ENCODE measurements at places on chromosomes 6 and 20.

DNA sequence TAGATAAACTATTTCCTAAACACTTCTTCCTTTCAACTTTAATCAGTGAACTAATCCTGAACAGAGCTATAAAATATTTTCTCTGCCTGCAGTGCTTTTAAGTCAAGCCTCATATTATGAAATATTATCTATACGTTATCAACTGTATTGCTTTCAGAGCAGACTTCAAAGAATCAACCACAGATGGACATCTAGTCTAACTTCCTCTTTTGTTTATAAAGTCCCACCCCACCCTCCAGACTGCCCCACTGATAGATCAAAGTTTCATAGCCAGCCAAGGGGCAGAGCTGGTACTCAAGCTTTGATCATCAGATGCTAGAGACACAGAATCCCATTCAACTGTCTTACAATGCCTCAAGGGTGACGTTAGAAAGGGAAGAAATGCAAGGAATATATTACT is 308.3 kb downstream of the LAMA2 start:
- DNase-seq, result no peak

DNA sequence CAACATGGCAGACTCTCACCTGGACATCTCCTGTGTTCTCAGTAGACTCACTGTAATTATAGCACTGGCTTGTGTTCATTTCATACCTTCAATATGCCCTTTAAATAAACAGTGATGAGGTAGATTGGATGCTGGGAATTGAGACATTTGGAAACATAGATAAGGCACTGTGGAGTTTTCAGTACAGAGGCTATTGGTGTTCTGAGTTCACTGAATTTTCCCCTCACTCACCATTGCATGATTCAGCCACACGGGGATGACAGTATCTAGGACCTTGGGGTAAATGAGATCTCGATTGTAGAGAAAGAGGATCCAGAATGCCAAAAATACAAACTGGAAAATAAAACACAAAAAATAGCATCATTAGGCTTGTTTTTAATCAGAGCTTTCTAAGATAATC is 12.6 kb downstream of the ADTRP start:
- DNase-seq, result no peak

- no peak for DNase-seq
Observed at GRCh38 chr20:61560361-61560853, 308.3 kb downstream of the CDH4 start.

GRCh38 chr6:100850174-100850573 is 31.0 kb downstream of the ASCC3 start:
- DNase-seq, result no peak

GRCh38 chr20:13786143-13786828 is 1.5 kb downstream of the NDUFAF5 start:
- no peak for DNase-seq

DNA sequence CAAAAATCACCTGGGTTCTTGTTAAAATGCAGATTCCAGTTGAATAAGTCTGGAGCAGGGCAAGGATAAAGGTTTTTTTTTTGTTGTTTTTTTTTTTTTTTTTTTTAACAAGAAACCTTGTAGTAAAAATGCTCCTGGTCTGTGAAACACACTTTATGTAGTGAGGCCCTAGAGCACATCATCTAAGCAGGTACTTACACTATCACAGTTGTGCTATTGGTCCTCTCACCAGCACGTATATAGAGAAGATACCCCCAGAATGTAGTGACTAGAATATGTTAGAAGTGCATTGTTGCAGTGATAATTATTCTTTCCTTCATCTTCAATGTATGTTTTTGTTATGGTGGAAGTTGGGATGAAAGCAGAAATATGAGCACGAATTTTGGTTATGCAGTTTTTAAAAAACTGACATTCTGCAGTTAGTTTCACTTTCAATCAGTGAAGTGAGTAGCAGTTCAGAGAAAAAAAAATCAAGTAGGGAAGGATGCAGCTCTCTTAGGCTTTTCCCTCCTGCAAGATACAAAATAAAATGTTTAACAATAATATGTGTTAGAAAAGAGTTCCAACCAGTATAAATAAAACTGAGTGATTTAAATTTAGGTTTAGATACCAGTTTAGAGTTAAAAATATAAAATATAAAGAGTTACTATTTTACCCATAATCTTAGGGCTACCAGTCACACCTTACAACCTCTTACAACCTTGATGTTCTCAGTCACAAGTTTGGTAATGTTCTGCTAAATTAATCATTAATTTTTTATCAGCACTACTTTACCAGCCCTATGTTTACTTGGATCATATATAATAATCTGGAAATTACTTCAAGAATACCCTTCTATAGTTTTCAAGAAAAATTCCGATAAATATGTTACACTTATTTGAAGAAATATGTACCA is 9.2 kb upstream of the DEFB113 start:
- DNase-seq, result no peak

DNA sequence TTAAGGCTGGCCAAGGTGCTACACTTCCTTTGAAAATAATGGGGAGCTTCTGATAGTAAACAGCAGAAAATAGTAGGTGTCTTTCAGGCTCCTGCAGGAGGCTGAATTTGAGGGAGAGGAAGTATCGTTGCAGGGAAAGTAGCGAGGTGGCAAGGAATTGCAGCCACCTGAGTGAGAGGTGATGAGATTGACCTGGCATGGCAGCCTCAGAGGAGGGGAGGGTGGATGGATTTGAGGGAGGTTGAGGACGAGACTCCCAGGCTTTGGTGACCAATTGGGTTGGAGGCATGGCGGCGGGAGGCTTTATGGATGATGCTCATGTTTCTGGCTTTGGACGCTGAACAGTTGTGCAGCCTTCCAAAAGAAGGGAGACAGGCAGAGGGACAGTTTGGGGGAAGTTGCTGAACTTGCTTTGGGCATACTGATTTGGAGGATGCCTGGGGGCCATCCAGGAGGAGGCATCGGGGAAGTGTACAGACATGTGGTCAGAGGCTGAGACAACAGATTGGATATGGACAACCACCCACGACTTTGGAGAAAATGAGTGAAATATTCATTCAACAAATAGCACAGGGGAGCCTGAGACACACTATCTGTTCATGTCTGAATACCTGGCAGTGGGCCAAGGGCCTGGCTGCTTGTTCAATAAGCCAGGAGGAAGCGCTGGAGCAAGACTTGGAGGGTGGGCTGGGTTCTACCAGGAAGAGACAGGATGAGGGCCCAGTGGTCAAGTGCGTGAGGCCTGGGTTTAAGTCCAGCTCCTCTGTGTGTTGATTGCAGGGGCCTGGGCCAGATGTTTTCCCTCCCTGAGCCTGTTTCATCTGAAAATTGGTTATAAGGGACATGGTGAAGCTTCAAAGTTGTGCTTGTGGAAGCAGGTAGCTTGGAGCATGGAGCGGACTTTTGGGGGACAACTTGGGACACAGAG is 113.2 kb downstream of the CEBPB start:
- DNase-seq, result no peak

DNA sequence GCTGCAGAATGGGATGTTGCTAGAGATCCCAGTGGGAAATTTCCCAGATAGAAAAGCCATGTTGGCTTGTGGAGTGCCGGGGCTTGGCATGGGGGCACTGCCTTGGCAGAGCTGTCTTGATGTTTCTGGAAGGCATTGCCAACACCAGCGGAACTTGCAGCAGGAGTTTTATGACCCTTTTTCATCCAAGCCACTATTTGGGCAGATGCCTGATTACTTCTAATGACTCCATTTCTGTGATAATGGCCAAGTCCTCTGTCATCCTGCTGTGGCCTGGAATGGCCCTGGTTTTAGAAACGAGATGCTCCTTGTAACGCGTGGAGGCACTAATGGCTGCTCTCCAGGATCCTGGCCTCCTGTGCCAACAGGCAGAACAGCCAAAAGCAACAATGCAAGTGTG is 229.0 kb downstream of the ZNF217 start:
- DNase-seq, result no peak

DNA sequence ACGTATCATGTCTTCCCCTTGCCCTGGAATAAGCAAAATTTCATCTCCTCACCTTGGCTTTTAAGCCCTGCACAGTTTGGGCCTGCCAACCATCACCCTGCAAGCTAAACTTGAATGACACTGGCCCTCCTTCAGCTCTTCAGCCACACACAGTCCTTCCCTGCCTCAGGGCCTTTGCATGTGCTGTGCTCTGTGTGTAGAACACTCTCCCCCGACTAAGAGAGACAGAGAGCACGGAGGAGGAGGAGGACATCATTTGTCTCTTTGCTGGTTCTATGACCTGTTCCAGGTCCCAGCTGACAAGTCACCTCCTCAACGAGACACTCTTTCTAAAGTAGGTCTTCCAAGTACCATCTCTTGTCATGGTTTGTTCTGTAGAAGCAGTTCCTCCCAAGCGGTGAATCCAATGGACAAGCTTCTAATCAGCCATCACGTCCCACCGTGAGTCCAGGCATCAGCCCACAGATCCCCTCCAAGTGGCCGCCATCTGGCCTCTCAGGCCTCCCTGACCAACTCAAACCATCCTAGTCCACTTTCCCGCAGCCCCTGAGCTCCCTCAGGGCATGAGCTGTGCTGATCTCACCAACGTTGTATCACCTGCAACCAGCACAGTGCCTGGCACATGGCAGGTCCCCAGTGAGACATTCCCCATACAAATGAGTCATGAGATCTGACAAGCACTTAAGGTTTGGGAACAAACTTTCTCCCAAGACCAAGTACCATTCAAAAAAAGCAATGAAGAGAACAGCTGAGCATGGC is 30.5 kb downstream of the NFATC2 start:
- no peak for DNase-seq

DNA sequence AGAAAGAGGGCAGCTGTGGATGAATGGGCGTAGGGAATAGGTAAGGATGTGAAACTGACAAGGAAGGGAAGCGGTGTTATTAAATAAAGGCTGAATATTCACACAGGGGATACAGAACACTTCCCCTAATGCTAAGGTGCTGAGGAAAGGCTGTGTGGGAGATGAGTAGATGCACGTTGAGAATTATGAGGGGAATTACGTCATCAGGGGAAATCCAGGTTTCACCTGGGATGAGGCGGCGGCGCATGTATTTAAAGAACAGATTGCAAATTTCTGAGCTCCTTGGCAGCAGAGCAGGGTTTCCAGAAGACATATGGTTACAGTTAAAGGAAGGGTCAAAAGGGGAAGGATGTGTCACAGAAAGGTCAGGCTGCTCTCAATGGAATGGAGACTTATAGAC is 28.7 kb upstream of the EDN1 start:
- no peak for DNase-seq

GRCh38 chr6:4369616-4370015 is 234.2 kb upstream of the ECI2 start:
- no peak for DNase-seq

DNA sequence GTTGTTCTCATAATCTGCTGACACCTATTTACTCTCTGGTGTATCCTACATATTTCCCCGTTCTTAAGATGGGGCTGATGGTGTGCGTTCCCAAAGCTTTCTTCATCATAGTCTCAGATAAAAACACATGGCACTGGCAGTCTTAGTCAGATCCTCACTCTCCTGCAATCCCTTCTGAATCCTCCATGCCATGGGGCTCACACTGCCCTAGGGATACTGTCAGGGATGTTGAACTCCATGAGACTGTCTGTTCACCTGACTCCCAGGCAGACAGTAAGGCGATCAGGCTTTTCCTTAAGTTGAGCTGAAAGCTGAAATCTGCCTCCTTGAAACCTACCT is 76.0 kb downstream of the SLX4IP start:
- DNase-seq, result no peak

DNA sequence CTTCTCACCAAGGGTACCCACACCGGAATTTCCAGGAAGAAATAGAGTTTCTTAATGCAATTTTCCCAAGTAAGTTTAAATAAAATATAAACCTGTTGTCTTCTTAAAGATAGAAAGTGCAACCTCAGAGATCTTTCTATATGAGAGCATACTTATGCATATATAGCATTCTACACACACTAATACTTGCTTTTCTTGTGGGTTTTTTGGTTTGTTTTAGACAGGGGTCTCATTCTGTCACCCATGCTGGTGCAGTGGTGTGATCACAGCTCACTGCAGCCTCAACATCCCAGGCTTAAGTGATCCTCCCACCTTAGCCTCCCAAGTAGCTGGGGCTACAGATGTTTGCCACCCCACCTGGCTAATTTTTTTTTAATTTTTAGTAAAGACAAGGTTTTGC is 15.7 kb downstream of the AMD1 start:
- DNase-seq, result no peak

DNA sequence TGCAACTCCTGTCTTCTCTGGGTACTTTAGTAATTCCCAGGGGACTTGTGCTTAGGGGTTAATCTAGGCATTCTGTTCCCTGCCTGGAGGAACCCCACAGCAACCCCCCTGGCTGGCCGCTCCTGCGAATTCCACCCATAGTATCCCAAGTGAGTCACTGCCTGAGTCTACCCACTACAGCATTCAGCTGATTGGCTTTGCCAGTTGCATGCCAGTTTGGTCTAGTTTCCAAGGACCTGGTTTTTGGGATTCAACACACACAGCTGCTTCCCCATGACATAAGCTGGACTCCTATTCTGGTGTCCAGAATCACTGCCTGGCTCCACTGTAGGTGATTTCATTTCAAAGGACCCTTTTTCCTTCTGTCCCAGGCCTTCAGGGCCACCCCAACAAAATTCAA is 40.3 kb downstream of the PLCG1 start:
- peak; percentile 13 for DNase-seq

GRCh38 chr20:38840894-38841470 is 35.5 kb downstream of the PPP1R16B start:
- DNase-seq, result no peak

DNA sequence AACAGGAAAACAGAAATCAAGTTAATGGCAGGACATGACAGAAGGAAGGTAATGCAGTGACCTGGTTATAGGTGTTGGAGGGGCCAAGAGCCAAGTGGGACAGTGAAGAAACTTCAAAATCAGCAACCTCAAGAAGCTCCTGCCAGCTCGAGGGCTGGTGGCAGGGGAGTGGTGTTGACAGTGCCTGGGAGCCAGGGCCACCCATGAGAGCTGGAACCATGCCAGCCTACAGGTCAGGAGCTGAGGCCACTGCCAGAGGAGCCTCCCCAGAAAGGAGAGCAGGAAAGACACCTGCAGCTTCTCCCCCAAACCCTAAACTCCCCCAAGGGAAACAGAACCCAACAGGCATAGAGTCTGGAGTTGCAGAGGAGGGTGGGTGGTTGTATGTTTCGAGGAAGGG is 262.1 kb downstream of the LRFN2 start:
- DNase-seq, result no peak

DNA sequence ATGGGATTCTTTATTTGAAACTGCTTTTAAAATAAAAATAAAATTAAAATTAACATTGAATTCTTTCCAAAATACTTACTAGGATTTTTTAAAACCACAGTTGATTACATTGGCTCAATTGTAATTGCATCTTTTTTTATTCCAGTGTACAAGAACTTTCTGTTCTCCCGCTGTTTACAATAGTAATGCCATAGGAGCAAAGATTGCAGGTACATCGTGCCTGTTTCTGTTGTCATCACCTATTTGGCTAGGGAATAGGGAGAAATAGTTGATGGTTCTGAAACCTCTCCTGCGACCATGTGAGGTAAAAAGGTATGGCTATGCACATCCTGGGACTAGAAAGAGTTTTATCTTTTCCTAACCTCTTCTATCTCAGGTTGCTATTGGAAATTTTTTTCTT is 28.2 kb upstream of the RHAG start:
- DNase-seq, result no peak

DNA sequence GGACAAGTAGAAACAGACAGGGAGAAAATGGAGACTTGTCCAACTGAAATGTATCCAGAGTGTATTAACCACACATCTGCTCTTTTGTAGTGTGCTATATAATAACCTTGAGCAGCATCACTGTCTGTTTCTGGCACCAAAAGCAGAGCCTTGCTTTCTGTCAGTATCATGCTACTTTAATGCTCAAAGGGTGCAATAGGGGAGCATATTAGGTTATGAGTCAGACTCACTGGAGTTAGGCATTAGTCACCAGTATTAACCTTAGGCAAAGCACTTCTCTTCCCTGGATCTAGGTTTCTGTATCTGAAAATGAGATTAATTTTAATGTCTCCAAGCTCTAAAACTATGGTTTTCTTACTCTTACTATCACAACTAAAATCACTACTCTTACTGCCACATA is 280.1 kb downstream of the TFAP2B start:
- DNase-seq, result no peak
